ENCODE measurements at places on chromosomes 16 and 17.

DNA sequence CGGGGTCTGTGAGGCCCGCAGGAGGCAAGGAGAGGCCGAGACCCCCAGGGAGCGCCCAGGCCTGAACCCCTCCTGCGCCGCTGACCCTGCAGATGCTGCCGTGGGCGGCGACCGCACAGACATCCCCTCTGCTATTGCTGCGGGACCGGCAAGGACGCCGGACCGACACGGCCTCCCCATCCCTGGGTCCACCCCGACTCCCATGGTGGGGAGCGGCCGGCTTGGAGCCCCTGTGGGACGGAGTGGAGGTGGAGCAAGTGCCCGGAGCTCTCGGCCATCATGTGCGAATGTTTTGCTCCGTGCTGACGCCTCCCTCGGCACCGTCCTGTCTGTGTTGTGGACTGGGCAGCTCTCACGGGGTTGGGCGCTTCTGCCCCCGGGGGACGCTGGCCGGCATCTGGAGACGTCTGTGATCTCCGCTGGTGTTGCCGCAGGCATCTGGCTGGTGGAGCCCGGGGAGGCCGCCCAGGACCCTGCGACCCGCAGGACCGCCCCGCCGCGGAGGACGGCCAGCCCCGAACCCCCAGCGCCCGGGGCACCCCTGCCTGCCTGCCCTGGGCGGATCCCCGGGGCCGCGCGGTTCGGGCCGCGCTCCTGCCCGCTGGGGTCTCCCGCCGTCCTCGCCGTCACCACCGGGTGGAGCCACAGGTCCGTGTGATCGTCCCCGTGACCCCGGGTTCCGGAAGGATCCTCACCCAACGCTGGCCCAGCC lies 12.8 kb upstream of the GNG13 start:
- DNase-seq = no peak

GRCh38 chr16:87324411-87325275 lies 7.5 kb upstream of the C16orf95 start:
- no peak for DNase-seq

DNA sequence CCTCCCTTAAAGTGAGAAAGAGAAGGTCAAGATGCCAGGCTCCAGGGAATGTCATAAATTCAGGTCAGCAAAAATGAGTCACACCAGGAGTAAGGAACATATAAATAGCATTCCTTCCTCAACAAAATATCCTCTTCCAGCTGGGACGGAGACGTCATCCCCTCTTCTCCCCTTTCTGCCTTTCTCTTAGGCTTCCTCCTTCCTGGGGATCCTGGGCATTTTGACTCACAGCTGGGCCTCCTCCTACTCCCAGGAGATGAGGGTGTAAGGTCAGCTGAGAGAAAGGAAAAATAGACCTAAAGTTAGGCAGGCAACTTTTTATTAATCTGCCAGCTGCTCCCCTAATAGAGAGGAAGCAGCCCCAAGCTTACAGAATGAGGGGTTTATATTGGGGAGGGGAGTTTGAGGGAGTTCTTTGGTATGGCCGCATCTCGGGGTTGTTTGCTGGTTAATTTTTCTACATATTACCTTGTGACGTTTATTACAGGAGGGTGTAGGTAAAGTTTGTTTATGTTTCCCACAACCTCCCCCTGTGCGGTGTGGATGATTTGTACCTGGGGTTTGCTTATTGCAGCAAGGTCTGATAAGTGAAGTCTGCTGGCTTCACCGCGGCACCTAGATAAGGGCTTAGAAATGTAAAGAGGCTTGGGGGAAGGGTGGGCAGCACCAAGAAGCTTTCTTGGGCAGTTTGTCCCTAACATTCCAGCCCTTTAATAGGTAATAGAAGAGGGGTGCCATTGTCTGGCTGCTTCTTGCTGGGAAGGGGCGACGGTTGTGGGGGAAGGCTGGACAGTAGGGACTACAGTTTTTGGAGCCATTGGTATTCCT lies 7.1 kb upstream of the ZNF747 start:
- no peak for DNase-seq

- DNase-seq = no peak
Observed at GRCh38 chr17:75824050-75824552, 20.1 kb downstream of the UNC13D start.

DNA sequence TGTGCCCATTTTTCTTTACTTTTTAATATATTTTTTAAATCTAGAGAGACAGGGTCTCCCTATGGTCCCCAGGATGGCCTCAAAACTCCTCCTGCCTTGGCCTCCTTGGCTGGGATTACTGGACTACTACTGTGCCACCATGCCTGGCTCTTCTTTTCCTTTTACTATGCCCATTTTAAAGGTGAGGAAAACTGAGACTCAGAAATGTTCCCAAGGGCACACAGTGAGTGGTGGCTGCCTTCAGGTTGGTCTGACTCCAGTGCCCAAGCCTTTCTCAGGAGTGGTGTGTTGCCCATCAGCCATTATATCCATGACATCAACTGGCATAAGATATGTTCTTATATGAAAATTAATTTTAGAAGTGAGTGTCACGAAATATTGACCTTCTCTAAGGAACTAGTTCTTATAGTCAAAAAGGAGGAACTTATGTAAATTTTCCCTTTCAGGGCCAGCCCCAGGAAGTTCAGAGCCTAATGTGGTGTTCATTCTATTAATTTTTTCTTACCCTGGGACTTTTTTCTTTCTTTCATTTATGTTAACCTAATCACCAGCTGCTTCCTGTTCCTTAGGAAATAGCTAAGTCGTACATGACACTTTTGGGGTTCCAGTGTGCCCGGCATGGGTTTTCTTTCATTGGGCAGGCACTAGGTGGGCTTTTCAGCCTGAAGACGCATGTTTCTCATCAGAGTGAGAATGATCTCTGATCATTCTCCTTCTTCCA lies 17.9 kb upstream of the SPN start:
- no peak for DNase-seq

GRCh38 chr17:81117672-81118198 lies 47.6 kb upstream of the PVALEF start:
- no peak for DNase-seq

DNA sequence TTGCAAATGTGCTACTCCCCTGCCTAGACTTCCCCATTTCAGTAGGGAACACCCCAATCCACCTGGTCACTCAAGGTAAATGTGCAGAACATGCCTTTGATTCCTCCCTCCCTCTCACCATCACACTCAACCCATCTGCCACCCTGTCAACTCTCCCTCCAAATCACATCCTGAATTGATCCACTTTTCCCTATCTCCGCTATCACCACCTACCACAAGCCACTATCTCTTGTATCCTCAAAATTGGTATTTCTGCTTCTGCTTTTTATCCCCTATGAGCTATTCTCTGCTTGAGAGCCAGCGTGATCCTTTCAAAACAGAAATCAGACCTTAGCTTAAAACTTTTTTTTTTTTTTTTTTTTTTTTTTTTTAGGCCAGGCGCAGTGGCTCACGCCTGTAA lies 5.4 kb upstream of the NOL11 start:
- no peak for DNase-seq

All from NCI-H2107 (cell line).